Type B pancreatic cell (in vitro differentiated cells): ENCODE measurements at places on chromosomes 3 and 15.

- no peak for DNase-seq
Observed at GRCh38 chr15:57505949-57506391, 85.7 kb upstream of the MYZAP start.

DNA sequence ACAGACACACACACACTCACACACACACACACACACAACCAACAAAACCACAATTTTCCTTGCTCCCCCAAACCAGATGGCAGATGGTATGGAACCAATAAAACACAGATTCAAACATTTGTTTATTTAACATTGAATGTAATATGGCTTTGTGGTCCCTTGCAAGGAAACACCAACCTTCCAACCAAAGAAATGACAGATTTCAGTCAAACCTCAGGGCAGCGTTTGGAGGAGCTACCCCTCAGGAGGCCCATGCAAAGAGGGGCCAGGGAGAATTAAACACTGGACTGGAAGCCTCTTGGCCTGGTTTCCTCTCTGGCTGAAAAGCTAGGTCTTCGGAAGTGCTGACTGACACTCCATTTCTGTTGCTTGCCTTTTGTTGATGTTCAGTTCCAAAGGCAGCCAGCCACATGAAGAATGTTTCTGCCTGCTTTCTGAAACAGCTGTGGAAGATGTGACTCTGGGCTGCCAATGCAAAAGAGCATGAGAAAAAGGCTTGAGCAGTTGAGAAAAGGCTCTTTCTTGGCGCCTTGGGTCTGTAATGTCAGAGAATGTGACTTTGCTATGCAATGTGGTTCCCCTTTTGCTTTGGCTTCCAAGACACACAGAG is 296.1 kb downstream of the RPLP1 start:
- DNase-seq = no peak

DNA sequence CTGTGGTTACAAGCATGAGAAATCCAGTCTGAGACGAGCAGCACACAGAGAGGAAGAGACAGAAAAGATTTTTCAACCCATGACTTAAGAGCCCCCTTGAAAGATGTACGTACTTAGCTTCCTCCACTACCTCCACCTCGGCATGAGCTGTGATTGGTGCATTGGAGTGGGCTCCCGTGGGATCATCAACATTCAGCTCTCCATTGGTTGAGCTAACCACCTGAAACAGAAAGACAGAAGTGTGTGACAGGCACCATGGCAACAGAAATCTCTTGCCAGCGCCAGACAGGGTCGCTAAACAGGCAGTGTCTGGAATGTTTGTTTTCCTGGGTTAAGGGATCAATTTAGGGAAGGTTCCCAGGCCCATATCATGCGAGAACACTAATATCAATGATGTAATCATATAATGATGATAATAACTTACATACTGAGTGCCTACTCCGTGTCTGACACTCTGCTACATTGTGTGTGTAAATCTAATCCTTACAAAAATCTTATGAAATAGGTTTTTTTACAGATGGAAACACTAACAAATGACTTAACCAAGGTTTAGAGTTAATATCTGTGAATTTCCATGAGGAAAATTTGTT is 17.5 kb upstream of the PPIB start:
- no peak for DNase-seq

DNA sequence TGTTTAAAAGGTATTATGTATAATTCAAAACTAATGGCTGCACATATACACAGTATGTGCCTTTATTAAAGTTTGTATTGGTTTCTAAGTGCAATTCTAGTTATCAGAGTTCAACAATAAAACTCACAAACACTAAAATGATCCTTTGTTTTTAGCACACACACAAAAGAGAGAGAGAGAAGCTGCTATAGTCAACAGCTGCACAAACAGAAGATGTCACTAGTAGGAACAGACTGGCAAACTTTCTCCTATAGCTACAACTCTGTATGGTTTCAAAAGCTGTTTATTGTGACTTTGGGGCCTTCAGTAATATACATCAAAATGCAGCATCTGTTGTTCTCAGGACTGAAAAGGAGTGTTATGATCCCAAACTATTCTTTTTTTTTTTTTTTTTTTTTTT is 6.1 kb downstream of the SECISBP2L start:
- DNase-seq = no peak

- DNase-seq = no peak
Observed at GRCh38 chr3:10395196-10395595, 74.3 kb upstream of the SEC13 start.

GRCh38 chr3:194404365-194405140 is 5.5 kb upstream of the GP5 start:
- DNase-seq = no peak
